Activated CD8-positive, alpha-beta memory T cell treated with anti-CD3 and anti-CD28 coated beads for 4 hours (primary cell): ENCODE measurements at places on chromosomes 1 and 21.

DNA sequence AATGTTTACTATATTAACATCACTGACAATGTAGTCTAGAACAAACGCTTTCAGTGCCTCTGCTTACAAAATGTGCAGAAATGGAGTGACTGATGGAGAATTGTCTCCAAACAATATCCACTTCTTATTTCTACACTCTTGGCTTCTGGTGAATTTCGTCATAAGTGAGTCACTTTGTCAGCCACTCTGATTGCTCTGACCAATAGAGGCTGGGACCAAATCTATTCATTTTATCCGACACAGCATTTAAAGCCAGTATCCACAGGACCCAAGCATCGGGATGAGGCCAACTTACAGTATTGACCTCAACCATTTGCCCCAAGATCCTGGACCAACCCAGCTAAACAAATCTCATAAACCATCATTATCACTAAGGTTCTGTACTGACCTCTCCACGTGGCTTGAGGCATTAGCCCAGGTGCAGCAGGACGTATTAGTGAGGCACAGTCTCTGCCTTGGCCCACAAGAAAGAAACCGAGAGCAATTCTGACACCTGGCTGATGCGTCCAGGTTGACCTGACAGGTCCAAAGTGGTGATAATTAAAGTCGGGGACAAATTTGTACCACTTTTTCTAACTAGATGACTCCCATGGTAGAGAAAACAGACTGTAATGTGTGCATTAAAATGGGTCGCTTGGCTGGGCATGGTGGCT, 53.3 kb upstream of the ERO1B start:
- no peak for DNase-seq

- no peak for DNase-seq
Observed at GRCh38 chr1:19330449-19331135, 18.5 kb downstream of the SLC66A1 start.

GRCh38 chr1:46580140-46580903, 23.7 kb downstream of the MKNK1 start:
- DNase-seq: no peak

- DNase-seq: no peak
Observed at GRCh38 chr21:46203203-46203600, 18.9 kb upstream of the SPATC1L start.

DNA sequence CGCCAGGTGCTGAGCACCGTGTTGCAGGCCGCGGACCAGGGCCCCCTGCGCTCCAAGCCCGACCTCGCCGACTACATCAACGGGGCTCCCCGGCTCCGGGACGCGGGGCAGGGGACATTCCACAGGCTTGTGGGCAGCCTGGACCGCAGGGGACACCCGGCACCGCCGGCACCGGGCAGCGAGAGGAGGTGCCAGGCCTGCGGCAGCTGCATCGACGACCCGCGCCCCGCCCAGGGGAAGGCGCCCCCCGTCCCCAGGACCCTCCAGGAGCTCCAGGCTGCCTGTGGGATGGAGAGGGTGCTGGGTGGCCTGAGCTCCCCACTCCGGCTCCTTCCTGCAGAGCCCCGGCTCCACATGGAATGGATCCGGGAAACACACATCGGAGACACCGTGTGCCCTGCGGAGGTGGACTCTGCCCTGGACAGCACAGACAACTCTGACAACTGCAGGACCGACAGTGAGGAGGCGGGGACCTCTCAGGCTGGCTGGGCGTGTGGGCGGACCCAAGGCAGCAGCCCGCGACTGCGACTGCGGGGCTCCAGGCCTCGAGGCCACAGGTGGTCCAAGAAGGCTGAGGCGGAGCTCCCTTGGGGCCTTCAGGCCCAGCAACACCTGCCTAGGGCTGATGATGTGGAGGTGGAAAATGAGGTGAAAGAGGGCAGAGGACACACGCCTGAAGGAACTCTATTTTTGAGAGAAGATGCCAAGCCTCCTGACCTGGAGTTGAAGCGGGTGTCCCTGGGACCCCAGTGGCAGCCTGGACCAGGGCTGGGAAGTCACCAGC, 22.8 kb downstream of the KIAA1614 start:
- no peak for DNase-seq

GRCh38 chr1:46404482-46405196, 10.5 kb downstream of the FAAH start:
- DNase-seq: no peak

DNA sequence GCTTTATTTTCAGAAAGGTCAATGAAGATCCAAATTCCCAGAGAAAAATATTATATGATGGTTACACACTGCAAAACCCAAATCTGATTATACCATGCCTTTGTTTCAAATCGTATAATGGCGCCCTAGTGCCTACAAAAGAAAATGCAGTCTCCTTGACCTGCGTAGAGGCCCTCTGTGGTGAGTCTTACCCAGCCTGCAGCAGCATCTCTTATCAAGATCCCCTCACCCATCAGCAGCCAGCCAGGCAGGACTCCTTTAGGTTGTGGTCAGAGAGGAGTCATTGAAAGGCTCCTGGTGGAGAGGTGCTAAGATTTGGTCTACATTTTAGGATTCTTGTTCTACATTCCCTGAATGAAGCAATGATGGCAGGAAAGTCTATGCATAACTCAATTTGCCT, 23.7 kb upstream of the DAB1 start:
- no peak for DNase-seq

DNA sequence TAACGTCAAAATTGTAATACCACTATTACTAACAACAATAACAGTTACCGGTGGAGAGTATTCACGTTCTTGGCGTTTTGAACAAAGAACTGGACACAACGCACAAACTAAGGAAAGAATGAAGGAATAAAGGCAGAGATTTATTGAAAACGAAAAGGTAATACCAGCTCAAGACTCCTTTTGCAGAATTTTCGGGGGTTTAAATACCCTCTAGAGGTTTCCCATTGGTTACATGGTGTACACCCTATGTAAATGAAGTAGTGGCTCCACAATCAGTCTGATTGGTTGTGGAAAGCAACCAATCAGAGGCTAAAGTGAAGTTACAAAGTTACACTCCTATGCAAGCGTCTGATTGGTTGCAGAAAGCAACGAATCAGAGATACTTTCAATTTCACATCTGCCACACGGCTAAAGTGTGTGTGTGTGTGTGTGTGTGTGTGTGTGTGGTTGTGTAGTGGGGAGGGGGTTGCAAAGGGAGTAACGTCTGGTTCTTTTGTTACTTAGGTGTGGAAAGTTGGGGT, 1.1 kb upstream of the GTF2B start:
- no peak for DNase-seq

DNA sequence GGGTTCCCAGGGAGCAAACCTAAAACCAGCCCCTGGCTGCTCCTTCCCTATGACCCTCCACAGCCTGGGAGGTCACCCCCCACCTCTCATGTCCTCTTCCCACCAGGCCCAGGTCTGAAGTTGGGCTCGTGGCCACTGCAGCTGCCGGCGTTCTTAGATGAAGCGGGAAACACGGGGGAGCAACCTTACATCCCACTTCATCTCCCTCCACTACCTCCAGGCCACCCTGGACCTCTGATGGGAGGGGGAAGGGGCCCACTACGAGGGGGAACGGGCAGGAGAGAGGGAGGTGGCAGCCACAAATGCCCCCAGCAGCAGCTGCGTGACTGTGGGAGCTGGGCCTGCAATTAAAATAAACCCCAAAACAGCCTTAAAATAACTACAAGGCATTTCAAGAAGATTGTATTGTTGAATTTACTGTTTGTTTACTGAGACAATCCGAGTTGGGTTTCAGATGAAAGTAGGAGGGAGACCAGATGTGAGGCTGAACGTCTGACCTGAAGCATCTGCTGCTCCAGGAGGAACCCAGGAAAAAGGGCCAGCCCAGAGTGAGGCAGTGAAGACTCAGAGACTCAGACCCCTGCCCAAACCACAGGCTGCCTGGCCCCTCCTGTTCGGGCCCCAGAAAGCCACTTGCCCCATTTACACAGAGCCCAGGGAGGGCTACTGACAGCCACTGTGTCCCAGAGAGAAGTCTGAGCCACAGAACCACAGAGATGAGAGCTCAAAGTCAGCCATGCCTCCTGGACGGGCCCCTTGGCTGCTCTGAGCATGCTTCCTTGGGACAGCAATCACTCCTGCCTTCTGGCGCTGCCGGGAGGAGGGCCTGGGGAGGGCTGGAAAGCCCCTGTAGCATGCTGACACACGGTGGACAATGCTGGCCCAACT, 59.8 kb downstream of the GLIS1 start:
- no peak for DNase-seq
